ENCODE measurements at places on chromosomes 7 and 10.

- DNase-seq, result peak; percentile 37
Observed at GRCh38 chr7:2698581-2699288, 10.7 kb downstream of the AMZ1 start.

- DNase-seq, result no peak
Observed at GRCh38 chr10:93072225-93072712, 1.4 kb upstream of the CYP26A1 start.

DNA sequence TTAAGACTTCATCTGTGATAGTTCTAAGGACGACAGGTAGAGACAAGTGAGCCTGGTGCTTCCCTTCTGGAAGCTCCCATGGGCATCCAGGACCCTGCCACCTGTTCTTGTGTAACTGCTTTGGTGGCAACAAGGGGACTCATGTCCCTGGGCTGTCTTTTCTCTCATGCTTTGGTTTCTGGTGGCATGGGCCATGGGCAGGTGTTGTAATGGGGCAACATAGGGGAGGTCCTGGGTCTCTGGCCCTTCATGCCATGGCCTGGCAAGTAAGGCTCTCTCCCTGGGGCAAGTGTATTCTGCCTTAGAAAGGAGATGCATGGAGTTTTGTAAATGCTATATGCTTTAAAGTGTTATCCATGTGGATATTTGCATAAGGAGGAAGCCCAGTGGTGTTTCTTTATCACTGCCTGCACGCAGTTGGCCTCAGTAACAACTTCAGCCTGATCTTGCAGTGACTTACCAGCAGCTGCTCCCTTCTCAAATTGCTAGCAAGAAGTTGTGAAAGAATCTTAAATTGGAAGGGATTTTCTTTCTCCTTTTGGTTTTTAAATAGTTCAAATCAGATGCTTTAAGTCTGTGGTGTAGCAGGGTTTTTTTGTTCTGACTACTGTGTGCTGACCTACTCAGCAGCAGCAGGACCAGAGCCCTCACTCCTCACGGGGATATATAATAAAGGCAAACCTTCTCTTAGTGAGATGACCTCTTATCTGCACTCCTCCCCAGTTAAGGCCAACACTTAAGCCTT, 39.9 kb downstream of the OGDH start:
- no peak for DNase-seq

GRCh38 chr10:43075612-43076003, 1.3 kb upstream of the RET start:
- no peak for DNase-seq

GRCh38 chr10:48224979-48225560, 49.4 kb downstream of the FRMPD2 start:
- no peak for DNase-seq

GRCh38 chr7:16587790-16588189, 57.8 kb downstream of the ANKMY2 start:
- no peak for DNase-seq

GRCh38 chr10:28873540-28873939, 196.2 kb downstream of the BAMBI start:
- no peak for DNase-seq

DNA sequence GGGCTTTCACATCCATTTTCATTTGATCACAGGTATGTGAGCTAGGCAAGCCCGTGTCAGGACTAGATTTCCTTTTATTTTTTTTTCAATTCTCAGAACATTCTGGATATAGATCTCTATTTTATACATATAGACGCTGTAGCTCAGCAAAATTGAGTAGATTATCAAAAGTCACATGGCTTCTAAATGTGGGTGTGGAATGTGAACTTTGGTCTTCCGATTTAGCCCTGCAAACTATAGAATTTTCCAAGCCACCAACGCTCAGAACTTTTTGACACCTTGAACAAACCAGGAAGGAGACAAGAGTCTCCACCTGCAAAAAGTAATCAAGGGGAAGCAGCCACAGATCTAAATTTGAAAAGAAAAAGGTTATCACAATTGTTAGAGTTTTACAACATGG, 15.9 kb upstream of the FFAR4 start:
- DNase-seq, result no peak
